Neural crest cell (in vitro differentiated cells): ENCODE measurements at places on chromosomes 3 and 15. TPM values are rescaled to one million over a fixed set of nuclear protein-coding genes. Genes with fewer than 3 reads are reported as not detected.

- no peaks in the 10 kb centered on the region for H3K4me1 ChIP-seq
- H3K27me3 ChIP-seq = no peaks in the 10 kb centered on the region
- no peak for DNase-seq
- no peak overlapping the region for H3K4me3 ChIP-seq
- no peaks in the 10 kb centered on the region for H3K36me3 ChIP-seq
Observed at GRCh38 chr3:17129556-17129955, 244.8 kb downstream of the PLCL2 start.

GRCh38 chr15:50162969-50163718 lies 18.9 kb upstream of the SLC27A2 start:
- H3K27me3 ChIP-seq = no peaks in the 10 kb centered on the region
- no peak for DNase-seq
- H3K4me3 ChIP-seq = no peak overlapping the region
- peaks cover 3% of the 10 kb centered on the region for H3K36me3 ChIP-seq
- no peaks in the 10 kb centered on the region for H3K4me1 ChIP-seq
- no peak overlapping the region for H3K27ac ChIP-seq

DNA sequence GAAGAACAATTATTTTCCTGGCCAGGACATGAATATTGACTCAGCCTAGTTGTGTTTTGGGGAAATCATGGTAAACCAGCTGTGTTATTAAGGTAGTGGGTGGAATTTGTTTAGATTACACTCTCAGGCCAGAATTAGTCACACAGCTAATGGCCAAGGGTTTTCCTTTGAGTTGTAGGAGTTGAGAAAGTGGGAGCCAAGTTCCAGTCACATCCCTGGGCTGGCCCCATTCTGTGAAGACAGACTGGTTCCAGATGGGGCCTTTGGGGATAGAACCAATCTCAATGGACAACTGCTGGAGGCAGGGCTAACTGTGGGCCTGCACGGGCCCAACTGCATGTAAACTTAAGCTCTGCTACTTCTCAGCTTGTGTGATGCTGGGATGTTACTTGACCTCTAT lies 1.4 kb upstream of the RASL12 start:
- H3K36me3 ChIP-seq = no peaks in the 10 kb centered on the region
- DNase-seq = no peak
- peaks cover 35% of the 10 kb centered on the region for H3K27me3 ChIP-seq
- H3K27ac ChIP-seq = no peak overlapping the region

The PCOLCE2 gene
- 4.9 and 6.3 TPM in 2 replicates for total RNA-seq

The CAND2 gene
- total RNA-seq = 14.8 and 15.5 TPM in 2 replicates
